ENCODE measurements at places on chromosomes 5 and 9.
A peak's percentile ranks its signal among the peaks of the same experiment; 100 is the strongest.

GRCh38 chr5:168728546-168729211, 149.5 kb upstream of the PANK3 start:
- no peak for DNase-seq

DNA sequence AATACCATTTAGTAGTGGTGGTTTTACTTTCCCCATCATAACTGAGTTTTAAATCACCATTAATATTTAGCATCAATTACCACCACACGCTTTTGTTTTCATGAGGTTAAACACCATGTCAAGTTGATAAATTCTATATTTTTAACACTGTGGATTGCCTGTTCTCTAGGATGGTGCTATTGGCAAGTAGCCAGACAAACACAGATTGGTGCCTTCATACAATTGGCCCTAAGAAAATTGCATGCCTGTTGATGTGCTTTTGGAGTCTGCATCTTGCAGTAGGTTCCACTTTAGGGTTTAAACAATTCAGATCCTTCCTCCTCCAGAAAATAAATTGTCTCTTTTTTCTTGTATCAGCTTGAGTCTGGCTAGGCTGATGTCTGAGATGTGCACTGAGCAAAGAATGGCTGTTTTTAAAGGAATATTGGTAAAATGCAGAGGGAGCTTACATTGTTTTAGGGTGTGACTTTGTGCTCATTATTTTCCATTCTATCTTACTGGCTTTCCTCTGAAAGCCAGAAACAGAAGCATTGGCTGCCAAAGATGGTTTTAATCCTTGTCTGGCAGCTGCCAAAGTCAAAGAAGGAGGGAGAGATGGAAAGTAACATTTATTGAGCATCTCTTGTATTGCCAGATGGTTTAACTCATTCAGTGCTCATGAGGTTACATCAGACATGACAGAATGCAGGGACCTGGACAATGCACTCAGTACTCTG, 19.6 kb upstream of the MAN2A1 start:
- DNase-seq: no peak

- DNase-seq: no peak
Observed at GRCh38 chr9:6931913-6932312, 174.1 kb downstream of the KDM4C start.

GRCh38 chr9:81848472-81848871, 79.8 kb upstream of the SPATA31D4 start:
- DNase-seq: no peak

DNA sequence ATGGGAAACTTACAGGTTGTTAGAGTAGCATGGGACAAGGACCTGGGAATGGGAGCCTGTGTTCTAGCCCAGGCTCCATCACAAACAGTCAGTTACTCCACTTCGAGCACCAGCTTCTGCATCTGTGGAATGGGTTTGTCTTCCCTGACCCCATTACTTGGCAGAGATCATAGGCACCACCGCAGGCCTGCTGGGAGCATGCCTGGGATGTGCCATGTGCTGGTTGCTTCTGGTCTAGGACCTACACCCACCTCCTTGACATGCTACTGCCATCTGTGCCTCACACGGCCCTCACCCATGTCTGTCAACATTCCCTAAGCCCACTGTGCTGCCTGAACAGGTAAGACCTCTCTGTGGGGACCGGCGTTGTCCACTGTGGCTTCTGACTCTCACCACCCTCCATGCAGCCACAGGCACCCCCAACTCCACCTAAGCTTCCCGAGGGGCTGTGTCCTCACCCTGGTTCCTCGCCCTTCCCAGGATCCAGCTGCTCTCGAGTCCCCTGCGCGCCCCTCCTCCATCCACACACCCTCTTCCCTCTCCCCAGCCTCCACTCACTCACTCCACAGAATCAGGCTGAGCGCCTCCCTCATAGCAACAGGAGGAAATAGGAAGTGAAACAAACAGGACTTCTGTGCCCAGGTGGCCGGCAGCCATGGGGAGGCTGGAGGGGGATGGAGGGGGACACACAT, 85.9 kb upstream of the FAM120A start:
- DNase-seq: no peak

GRCh38 chr5:31442058-31442745, 89.7 kb downstream of the DROSHA start:
- no peak for DNase-seq

GRCh38 chr9:113712053-113712452, 164.1 kb upstream of the ZNF618 start:
- DNase-seq: no peak

DNA sequence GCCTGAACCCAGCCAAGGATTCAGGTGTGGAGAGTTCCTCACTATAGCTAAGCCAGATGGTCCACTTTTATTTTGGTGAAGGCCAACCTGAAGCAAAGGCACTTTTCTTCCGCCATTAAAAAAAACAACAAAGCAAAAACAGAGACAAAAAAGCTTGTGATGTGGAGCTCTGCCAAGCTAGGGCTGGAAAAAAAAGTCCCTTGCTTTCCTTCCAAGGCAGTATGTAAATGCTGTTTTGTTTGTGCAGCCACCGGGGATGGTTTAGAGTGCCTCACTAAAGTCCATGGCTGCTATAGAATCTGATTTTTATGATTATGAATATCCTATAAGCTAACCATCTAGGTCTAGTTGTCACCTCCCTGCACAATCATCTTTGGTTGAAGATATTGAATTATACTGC, 14.9 kb downstream of the MEGF10 start:
- DNase-seq: peak; percentile 86

DNA sequence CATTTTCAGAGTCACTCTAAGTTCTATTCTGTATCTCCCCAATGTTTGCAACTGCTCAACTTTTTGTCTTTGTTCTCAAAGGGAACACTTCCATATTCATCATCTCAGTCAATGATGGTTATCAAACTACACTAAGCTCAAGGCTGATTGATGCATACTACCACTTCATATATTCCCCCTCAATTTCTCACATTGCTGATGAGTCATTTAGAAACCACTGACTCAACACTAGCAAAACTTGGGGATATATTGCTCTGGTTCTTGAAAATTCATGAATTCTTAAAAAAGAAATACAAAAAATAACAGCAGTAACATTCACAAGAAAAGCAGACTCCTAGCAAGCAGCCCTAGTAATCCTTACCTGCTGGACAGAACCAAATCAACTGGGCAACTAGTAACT, 52.2 kb downstream of the ABHD17B start:
- DNase-seq: no peak

DNA sequence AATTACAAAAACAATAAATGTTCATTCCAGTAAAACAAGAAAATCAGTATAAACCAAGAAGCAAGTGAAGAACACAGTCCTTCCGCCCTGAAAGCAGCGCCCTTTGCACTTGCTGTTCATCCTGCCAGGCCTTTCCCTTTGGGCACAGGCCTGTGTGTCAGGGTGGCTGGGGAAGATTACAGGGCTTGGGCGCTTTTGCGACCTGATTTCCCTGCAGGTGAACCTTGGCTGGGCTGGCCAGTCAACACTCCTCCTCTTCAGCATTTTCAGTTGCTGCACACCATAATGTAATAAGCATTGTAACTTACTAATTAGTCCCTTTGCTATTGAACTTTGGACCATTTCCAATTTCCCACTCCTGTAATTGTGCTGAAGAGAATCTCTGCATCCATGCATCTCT, 38.6 kb upstream of the TDRD7 start:
- no peak for DNase-seq

GRCh38 chr5:6544561-6544935, 88.3 kb downstream of the NSUN2 start:
- DNase-seq: no peak

DNA sequence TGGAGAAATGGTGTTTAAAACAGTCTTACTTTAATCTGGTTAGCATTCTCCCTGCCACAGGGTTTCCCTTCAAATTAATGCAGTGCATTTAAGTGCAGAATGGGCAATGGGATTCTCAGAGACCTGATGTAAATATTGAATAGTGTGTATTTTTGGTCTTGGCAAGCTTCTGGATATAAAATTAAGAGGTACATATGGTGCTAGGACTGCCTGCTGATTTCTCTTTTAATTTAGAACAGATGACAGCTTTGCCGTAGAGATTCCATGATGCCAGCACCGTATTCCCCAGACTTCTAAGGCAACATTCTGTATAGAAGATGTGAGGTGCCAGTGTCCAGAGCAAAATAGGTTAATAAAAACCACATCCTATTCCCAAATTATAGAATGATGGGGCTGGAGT, 1.9 kb downstream of the MTAP start:
- no peak for DNase-seq

DNA sequence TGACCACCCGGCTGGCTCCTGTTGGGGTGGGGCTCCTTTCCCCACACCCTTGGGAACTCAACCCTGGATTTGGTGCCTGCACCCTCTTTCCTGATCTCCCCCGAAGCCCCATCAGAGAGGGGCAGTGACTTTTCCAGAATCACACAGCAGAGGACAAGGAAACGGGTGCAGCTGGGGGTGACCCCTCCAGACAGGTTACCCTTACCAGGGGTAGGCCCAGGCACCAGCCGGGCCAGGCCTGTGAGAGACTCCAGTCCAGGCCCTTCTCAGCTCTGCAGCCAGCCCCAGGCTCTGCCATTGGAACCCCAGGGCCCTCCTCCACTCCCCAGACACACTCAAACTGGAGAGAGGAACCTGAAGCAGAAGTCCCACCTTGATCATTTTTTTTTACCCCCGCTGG, 19.0 kb upstream of the PHYHD1 start:
- no peak for DNase-seq

GRCh38 chr5:141430332-141431113, at the start of gene PCDHGA12:
PCDHGA12 (plus strand) TSS chr5:141430507; CDS start chr5:141430760, 253 bp downstream.
- peak; percentile 34 for DNase-seq

DNA sequence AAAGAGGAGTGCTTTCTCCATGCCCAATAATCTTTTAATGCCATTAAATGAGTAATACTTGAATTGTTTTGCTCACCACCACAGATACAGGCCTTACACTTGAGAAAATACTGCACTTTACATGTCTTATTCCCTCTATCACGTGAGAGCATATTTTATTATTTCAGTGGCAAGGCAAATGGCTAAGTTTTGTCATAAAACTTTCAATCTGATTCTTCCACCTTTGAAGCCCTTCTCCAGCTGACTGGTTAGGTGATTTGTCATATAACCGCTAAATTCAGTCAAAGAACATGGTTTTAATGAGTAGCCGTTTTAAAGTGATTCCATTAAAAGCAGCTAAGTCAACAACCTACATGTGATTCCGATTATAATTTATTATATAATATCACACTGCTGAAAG, 43.8 kb downstream of the FAT2 start:
- DNase-seq: no peak

DNA sequence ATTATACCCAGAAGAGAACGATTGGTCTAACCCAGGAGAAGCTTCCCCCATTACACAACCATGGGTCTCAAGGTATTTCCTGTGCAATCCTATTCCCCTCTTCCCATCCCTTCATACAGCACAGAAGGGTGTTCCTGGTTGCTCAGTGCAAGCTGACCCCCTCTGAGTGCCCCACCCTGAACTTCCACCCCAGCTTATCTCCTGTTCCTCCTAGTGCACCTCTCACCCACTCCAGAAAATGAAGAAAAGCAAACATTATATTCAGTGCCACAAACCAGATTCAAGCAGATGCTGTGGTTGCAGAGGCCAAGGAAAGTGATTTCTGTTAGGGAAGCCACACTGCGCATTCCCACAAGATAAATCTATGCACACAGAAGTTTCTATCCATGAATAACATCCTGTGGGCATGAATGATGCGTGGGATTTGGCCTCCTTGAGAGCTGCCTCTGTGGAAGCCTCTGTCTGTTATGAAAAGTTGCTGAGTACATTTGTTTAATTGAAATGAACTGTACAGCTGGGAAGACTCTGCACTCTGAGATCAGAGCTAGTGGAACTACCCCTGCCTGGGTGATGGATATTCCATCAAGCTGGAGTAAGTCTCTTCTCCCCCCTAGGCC, 2.2 kb upstream of the OR2S2 start:
- no peak for DNase-seq

GRCh38 chr5:88813805-88814575, 69.0 kb downstream of the MEF2C start:
- DNase-seq: peak; percentile 54

GRCh38 chr5:136058039-136058971, 29.5 kb downstream of the TGFBI start:
- no peak for DNase-seq

- DNase-seq: no peak
Observed at GRCh38 chr5:11803436-11803835, 100.8 kb downstream of the CTNND2 start.

GRCh38 chr5:164060786-164061355, 555.5 kb downstream of the MAT2B start:
- no peak for DNase-seq

DNA sequence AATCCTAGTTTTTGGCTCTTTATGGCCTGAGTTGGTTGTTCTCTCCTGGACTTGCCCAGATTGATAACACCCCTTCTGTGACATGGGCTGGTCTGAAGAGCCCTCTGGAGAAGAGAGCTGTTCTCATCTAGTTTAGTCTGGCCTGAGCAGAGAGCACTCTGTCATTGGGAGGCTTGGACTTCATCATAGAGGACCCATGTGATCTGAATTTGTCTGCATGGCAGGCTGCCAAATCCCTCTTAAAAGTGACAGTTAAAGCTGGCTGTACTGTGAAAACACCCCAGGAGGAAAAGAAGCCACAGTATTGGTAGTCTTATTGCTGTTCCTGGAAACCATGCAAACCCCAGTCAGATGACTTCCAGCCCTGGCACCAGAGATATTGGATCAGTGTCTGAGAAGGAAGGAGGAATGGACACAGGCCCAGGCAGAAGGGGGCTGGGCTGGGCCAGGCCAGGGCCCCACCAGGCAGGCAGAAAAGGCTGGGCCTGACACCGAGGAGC, 3.7 kb upstream of the WDR31 start:
- peak; percentile 95 for DNase-seq

GRCh38 chr9:5336688-5337087, 3.0 kb downstream of the RLN1 start:
- no peak for DNase-seq

DNA sequence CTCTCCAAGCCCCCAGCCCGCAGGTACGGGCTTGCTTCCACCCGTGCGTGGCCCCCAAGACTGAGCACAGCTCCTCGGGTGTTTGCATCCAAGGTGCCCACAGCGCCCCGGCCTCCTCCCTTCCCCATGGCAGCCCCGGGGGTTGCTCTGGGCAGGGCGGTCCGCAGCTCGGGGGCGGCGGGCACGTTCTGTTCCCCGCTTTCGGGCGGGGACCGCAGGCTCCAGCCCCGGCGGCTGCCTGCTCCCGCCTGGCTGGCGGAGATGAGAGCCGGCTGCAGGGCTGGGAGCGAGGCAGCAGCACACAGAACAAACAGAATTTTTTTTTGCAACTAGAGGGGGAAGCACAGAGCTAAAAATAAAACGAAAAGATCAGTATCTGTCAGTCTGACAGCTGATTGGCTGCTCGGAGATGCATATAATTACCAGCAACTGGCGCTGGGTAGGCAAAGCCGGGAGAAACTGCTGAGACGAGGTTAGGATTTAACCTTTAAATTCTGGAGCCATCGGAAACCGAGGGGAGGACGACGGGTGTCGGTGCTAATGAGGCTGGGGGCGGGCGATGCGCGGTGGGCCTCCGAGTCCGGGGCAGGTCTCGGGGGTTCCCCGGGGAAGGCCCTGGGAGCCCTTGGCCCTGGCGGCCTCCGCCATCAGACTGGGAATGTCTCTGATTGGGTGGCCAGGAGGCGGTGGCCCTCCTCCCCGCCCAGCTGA, 142.7 kb upstream of the IER5L start:
- DNase-seq: peak; percentile 82

- DNase-seq: no peak
Observed at GRCh38 chr5:179876610-179876952, 18.0 kb upstream of the MRNIP start.

Data from globus pallidus (tissue), 1 donor.